ENCODE measurements at places on chromosomes 6 and 20.

DNA sequence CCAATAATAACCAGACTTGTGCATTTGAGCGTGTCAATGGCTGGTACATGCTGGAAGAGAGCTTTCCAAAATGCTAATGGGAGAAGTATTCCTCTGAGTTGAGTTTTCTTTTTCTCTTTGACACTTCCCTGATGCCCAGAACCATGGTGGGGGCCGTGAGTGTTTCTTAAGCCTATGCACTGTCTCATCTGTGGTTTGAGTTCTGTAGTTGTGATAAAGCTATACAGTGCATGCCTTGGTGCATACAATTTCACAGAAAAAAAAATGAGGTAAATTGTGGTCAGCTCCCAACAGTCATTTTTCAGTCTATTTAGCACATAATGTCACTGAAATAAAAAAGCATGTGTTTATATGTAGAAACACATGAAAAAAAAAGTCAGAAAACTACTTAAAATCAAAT, 204.8 kb downstream of the HDGFL1 start:
- DNase-seq = no peak

DNA sequence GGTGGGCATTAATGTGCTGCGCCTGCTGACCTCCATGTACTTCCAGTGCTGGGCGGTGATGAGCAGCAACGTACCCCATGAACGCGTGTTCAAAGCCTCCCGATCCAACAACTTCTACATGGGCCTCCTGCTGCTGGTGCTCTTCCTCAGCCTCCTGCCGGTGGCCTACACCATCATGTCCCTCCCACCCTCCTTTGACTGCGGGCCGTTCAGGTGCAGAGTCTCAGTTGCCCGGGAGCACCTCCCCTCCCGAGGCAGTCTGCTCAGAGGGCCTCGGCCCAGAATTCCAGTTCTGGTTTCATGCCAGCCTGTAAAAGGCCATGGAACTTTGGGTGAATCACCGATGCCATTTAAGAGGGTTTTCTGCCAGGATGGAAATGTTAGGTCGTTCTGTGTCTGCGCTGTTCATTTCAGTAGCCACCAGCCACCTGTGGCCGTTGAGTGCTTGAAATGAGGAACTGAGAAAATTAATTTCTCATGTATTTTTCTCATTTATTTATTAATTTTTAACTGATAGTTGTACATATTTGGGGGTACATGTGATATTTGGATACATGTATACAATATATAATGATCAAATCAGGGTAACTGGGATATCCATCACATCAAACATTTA, 35.2 kb upstream of the NOP56 start:
- DNase-seq = no peak

DNA sequence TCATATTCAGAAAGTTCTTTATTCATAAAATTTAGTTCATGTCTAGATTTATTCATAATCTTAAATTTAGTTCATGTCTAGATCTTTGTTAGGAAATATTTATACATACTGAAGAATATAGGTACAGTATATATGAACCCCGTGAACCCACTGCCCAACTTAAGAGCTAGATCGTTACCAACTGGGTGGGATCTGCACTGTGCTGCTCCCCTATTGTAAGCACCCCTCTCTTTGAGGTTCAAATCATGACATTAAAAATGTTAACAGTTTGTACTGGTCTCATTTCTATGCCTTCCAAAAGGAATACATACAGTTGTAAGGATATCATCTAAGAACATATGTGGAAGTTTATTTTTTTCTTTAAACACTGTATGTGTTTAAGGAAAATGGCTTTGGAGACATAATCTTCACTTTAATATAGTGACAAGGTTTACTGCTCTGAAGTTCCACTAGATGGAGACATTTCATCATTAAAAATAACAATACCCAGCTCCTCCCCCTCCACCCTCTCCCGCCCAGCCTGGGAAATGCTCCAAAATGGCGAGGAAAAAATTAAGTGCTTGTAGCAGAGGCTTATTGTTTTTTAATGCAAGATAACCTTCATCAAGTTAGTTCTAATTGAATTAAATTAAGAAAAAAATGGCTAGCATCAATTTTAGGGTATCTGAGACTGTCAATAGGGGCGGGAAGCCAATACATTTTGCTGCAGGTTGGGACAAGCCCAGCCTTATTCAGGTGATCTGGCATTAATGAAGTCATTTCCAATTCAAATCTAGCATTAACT, 104.1 kb upstream of the TRAF3IP2 start:
- peak; percentile 78 for DNase-seq

DNA sequence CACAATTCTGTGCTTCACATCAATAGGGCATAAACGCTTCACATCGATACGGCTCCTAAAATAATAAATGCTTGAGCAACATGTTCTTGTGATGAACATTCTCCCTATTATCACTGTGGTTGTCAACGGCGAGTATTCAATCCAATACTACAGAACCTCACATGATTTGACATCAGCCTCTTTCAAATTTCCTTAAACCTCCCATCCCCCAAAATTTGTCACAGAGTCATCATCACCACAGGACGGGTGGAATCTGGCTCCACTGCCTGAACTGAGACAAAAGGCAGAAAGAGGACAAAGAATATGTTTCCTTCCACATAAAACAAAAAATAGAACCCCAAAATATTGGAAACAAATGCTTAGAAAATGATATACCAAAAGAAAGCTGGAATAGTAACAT, 7.3 kb downstream of the THEMIS start:
- DNase-seq = no peak

- no peak for DNase-seq
Measured at GRCh38 chr20:14341801-14342200, 4.4 kb upstream of the FLRT3 start.

DNA sequence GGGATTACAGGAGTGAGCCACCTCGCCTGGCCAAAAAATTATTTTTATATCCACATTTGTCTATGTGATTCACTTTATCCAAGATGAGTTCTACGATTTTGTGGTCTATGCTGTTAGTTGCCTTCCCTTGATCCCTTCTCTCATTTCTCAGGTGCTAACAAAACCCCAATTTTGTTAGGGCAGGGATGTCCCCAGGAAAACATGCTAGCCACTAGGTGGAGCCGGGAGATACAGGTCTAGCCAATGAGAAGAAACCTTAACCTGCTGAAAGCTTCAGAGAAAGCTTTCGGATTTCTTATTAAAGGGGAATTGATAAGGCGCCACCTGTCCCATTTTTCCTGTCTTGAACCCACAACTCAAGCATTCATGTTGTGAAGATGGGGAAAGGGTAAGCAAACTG, 167.4 kb upstream of the OLIG3 start:
- peak; percentile 33 for DNase-seq

- peak; percentile 32 for DNase-seq
Measured at GRCh38 chr6:70527071-70527737, 39.5 kb upstream of the SDHAF4 start.

GRCh38 chr20:40251284-40251932, 437.6 kb downstream of the MAFB start:
- DNase-seq = peak; percentile 39

DNA sequence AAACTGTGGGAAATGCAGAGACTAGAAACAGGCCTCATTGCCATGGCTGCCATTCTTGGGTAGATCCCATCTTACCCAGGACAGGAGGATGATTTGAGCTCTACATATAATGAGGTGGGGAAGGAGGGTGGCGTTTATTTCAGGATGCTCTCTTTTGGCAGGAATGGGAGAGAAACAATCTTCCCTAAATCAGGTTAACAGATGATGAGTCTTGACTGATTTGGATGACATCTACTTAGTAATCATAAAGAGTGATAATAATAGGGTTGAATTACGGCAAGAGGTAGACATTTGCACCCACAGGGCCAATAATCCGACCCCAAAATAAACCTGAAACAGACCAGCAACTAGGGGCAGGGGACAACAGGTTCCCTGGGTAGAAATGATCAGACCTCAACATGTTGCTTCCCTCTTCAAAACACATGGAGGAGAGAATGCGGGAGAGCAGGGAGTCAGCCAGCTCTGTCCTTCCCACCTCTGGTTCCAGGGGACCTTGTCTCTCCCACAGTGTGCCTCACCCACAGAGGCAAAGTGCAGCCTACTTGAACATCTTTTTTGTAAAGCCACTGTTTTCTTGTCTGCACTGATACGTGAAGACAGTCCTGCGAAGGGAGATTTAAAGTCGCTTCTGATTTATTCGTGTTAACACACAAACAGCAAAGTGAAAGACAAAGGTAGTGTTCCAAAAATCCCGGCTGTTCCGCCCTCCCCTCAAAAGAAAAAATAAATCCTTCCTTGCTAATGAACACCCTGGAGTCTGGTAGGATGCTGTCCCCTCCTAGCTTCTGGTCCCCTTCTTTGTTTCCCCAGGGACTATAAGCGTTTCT, 3.9 kb downstream of the FOXQ1 start:
- no peak for DNase-seq

- DNase-seq = no peak
Measured at GRCh38 chr20:62601172-62601571, 41.1 kb upstream of the SLCO4A1 start.

DNA sequence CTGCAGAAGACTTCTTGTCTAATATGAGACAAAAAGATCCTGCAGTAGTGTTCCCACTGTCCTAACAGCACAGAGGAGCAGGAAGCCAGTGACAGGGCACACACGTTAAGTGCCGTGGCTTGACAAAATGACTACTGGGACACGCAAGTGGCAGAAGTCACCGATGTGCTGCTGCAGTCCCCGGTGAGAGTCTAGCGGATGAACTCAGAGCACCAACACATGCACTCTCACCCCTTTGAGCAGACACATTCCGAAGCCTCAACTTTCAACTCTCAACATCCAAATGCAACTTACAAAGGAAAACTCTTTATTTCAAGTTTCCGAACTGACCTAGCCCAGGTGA, 898 bp downstream of the LAMA4 start:
- no peak for DNase-seq

- DNase-seq = peak; percentile 52
Measured at GRCh38 chr6:17413313-17413750, 19.9 kb downstream of the CAP2 start.

DNA sequence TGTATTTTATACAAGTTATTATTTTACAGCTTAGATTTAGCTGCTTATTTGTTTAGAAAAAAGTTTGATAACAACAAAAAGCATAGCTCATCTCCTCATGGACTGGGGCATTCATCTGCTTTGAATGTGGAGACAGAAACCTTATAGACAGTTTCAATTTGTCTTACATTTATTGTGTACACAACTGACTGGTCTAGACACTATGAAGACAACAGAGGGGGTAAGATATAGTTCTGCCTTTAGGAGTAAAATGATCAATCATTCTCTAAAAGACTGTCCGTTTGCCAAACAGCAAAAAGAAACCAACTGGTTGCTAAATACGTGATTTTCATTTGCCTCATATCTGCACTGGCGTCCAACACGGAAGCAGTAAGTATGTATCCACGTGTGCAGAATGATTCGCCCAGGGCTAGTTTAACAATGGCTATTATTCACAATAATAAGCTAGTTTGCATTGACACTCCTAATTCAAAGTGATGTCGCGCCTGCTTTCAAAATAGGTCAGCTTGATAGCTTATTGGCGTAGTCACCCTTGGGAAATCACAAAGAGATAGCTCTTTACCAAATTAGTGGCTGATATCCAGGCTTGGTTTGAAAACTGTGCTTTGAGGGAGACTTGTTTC, 153.6 kb downstream of the BMP2 start:
- no peak for DNase-seq

DNA sequence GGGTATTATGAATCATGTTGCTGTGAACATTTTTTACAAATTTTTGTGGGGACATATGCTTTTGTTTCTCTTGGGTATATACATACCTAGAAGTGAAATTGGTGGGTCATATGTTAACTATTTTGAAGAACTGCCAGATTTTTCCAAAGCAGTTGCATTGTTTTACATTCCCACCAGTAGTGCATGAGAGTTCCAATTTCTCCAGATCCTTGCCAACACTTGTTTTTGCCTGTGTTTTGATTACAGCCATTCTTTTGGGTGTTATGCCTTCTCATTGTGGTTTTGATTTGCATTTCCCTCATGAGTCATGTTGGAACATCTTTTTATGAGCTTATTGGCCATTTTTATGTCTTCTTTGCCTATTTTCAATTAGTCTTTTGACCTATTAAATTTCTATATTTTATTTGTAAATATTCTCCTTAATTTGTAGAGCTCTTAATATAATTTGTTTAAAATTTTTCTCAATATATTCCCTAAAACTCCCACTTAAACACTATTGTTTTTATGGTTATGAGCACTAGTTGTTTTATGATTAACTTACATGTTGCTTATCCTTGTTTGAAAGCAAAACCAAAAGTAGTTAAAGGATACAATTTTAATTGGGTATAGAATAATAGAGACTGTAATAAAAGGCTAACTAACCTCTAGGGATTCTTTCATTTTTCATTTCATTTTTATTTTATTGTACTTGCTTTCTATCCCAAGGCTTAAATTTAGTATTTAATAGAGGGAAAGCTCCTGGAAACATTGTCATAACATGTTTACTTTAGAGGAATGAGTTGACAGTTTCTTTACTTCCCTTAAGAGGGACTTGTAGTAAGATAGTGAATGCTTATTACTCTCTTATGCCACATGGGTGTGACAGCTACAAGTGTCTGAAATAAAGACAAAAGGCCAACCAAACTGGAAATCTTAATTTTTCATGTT, 5.5 kb downstream of the UBR2 start:
- DNase-seq = peak; percentile 99

- peak; percentile 84 for DNase-seq
Measured at GRCh38 chr6:1082285-1082935, 229.5 kb upstream of the FOXQ1 start.

GRCh38 chr6:152636021-152636608, 1.0 kb downstream of the SYNE1 start:
- DNase-seq = peak; percentile 34

DNA sequence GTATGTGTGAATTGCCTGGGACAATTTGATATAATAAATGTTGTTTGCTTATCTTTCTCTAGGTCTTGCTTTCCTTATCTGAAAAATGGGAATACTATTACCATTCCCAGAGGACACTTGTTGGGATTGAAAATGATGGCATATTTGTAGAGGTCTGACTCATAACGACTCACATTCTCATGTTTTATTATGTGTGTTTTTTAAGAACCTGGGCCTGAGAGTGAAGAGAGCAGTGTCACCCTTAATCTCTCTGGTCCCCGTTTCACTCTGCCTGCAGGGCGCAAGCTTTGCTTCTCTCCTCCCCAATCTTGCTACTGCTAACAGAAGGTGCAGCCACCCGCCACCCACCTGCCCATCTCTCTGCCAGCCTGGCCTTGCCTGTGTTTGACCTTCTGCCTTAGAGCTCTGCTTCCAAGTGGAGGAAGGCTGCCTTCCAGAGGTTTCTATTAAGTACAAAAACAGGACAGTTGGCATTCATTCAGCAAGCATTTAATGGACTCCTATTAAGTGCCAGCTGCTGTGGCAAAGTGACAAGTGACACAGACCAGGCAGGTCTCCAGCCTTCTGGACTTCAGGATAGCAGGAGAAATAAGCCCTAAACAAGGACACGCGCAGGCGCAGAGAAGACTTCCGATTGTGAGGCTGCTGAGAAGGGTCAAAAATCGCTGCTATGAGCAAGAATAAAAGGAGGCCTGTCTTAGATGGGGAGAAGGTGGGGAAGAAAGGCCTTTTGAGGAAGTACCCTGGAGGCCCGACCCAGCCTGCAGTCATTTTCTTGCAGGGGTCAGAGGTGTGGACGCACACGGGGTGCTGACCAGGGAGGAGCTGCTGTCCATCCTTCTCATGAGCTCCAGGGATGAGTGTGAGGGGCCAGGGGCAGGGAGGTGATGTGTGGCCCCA, 112.5 kb downstream of the JPH2 start:
- peak; percentile 50 for DNase-seq

- peak; percentile 14 for DNase-seq
Measured at GRCh38 chr6:73308712-73309534, 45.2 kb downstream of the DPPA5 start.
